Activated gamma-delta T cell (primary cell): ENCODE measurements at places on chromosomes 3 and 15.

DNA sequence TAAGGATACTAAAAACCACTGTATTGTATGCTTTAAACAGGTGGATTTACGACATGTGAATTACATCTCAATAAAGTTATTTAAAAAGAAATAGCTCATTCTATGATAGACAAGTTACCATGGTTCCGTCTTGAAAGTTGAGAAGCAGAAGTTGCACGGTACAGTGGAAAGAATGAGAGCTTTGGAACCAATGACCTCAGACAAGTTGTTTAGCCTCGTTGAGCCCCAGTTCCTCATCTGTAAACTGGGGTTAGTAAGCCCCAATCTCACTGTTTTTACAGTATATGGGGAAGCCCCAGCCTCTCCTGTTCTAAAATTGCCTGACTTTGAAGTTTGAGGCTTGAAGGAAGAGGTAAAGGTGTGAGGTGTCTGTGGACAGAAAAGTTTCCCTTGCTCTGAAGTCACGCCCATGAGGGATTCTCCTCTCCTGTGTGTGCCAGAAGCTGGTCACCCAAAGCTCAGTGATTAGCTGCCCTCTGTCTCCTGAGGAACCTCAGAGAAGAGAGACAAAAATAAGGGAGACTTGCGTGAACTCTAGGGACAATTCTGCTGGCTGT lies 10.0 kb downstream of the CRYGS start:
- no peak for DNase-seq

- peak; percentile 40 for DNase-seq
Measured at GRCh38 chr15:69394556-69395282, 19.4 kb upstream of the KIF23 start.

DNA sequence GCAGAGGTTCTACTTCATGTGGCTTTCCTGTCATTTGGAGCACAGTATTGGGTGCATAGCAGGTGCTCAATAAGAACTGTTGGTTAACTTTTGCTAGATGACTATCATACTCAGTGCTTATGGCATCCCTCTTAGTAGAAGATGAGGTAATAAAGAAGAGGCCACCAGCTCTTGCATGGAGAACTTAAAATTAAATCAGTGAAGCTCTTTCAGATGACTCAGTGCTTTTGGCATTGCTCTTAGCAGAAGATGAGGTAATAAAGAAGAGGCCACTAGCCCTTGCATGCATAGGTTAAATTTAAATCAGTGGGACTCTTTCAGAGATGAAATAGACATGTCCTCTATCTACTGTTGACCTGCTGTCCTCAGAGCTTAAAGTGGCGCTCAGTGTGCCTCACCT lies 109.4 kb upstream of the FGF7 start:
- DNase-seq: no peak

DNA sequence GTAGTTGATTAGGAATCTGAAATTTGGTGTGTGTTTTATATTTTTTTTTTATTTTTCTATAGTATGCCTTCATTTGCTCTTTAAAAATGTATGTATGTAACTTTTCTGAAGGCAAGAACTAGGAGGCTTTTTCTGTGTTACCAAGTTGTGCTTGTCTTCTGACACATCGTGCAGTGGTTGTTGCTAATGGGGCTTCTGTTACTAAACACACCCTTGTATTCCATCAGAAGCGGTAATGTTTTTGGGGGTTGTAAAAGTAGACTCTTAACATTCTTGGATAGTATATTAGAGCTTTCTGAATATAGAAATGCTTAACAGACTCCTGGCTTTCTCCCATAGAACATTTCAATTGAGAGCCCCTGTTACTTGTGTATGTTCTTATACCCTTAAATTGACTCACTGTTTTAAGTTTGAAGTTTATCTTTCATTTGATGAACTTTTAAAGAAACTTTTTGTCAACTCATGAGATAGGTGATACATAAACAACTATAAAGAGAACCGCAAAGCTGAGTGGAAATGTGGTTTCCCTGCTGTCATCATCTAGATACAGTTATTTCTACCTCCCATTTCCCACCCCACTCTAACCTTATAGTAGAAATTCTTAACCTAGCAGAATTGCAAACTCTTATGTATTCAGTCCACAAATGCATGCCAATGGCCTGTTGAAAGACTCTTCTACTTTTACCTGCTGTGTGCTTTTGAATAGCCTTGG lies 2.5 kb downstream of the TIPARP start:
- DNase-seq: no peak

DNA sequence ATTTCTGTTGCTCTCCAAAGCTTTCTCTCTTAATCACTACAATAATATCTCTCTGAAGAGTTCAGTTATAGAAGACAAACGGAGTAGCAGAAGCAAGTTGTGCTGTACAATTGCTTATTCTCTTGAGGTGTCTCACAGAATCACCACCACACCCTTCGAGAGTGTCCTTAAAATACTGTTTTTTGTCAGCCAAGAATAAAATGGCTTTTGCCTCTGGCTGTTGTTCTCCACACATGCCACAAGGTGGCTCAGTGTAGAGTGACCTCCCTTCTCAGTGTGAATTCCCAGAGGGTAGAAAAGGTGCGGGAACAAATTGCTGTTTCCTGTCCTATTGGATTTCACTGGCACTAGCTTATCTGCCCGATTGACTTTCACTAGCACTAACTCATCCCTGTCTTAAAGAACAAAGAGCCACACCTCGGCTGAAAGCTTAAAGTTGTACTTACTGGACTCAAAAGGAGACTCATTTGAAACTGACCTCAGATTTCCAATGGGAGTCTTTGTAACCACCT lies 134.2 kb upstream of the SATB1 start:
- no peak for DNase-seq

GRCh38 chr15:53535886-53536285 lies 223.6 kb downstream of the WDR72 start:
- DNase-seq: no peak

- DNase-seq: no peak
Measured at GRCh38 chr15:63971427-63971805, 74.9 kb downstream of the DAPK2 start.

DNA sequence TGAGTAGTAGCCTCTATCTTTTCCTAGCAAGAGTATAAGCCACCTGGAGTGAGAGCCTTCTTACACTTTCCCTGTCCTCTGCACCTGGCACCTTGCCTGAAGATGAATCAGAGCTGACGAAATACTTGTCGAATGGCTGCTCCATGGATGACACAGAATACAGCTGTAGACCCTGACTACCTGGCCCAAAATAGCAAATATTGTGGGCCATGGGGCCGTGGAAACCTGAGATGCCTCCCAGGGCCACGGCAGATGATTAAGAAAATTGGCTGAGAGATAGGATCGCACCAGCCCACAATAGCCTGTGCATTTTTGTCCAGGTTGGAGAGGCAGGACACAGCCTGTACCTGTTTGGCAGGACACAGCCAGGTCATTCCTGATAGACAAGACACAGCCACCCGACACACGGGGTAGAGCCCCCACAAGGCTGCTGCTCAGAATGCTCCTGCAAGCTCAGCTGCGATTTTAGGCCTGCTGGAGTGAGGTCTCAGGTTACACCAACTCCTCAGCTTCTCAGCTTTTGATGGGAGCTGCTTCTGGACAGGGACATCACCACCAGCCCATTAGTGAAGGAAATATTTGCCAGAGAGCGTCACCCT lies 22.9 kb upstream of the TPM1 start:
- DNase-seq: no peak

- DNase-seq: no peak
Measured at GRCh38 chr3:183532620-183533411, 22.7 kb downstream of the KLHL6 start.

DNA sequence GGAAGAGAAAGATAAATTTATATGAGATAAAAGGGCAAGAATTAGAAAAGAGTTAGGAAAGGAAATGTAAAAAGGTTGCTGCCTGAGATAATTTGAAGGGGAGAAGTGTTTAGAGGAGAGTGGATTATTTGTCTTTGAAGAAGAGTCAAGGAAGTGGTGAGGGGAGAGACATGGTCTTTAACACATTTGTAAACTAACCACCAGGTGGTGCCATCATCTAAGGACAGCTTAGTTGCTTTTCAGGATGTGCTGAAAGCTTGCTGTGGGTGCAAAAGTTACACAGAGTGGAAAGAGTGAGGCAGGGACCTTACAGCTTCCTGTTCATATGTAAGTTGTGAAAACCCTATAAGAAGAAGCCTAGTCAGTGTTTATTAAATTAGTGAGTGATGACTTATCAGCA lies 114.1 kb upstream of the DNAJC19 start:
- DNase-seq: no peak

- no peak for DNase-seq
Measured at GRCh38 chr3:58833491-58833890, 166.9 kb upstream of the FAM3D start.

DNA sequence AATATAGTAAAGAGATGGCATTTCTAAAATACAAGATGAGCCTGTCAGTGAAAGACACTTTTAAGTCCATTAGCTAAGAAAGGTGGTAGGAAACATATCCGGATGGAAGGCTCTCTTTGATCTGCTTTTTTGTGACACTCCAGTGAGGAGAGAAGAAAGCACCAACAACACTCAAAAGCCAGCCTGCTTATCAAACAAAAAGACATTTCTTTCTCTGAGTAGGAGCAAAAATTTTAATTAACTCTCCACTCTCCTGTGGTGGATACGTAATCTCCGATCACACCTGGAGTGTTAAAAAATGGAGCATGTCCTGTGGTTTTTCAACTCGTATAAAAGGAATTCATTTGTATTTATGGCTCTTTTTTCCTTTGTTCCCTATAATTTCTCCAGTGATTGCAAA lies 65.3 kb downstream of the OXNAD1 start:
- DNase-seq: no peak

DNA sequence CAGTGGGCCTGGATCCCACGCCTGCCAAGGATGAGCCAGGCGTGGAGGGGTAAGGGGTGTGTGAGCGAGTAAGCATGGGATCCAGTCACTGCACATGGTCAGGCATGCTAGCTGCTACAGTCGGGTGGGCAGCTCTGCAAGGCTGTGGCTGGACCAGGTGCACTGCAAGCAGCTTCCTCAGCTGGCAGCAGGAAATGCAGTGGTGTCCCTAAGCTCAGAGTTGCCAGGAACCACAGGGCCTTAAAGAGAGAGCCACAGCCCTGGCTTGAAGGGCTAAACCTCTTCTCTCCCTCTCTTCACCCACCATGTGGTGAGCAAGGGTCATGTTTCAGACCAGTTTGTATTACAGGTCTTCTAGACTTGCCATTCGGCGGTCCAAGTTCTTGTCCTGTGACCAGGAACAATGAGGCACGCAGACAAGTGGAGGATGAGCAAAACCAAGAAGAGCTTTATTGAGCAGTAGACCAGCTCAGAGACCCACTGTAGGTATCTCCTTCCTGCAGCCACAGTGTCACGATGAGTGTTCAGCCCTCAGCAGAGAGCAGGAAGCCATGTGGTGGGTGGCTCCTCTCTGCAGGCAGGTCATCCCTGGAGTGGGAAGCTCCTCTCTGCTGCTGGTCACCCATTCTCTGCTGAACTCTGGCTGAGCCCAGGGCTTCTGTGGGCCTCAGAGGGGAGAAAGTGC lies 511.9 kb downstream of the PYDC2 start:
- DNase-seq: no peak

GRCh38 chr3:121545049-121545573 lies 677 bp downstream of the POLQ start:
- no peak for DNase-seq

GRCh38 chr15:68062946-68063465 lies 8.9 kb downstream of the PIAS1 start:
- DNase-seq: no peak

DNA sequence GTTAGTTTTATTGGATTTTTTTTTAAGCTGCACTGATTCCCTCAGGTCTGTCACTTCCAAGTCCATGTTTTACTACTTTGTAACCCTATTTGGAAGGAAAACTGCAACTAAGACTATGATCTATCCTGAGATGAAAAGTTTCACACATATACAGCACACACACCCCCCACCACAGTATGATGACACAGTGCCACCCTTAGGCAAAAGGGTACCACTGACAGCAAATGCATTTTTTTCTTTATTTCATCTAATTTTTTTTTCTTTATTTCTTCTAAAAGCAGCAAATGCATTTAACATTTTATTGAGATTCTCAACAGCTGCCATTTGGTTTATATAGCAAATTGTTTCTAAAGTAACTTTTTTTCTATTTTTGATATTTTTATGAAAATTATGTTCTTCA lies 21.2 kb downstream of the NGRN start:
- no peak for DNase-seq

GRCh38 chr15:31100738-31101137 lies 787 bp downstream of the TRPM1 start:
- no peak for DNase-seq

DNA sequence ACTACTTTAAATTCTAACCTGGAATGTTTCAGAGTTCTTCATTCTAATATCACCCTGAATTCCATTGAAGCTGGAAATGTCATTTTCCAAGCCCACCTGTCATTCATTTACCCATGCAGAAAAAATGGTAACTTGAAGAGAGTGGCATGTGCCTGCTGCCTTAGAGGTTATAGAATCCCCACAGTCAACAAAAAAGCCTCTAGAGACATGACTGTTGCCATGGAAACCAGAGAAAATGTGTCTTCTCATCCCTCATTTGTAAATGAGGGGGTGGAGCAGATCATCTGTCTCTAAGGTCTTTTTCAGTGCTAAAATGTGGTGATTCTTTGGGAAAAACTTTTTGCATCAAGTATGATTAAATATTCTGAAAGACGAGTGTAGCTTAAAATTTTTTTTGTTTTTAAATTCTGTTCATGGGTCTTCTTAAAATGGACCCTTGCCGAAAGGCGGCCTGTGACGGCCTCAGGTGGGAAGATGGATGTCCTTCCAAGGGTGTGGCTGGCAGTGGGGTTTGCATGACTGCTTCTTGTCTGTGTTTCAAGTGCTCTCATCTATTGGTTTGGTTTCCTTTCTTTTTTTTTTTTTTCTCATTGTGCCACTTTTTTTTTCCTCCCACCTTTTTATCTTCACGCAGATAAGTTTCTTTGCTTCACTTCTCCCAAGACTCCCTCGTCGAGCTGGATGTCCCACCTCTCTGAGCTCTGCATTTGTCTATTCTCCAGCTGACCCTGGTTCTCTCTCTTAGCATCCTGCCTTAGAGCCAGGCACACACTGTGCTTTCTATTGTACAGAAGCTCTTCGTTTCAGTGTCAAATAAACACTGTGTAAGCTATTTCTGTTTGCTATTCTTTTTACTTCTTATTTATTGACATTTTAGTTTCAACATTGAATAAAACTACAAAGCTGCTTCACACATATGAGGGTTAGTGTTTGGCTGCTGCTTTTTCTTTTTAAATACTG lies 23.0 kb downstream of the TPM1 start:
- DNase-seq: no peak

DNA sequence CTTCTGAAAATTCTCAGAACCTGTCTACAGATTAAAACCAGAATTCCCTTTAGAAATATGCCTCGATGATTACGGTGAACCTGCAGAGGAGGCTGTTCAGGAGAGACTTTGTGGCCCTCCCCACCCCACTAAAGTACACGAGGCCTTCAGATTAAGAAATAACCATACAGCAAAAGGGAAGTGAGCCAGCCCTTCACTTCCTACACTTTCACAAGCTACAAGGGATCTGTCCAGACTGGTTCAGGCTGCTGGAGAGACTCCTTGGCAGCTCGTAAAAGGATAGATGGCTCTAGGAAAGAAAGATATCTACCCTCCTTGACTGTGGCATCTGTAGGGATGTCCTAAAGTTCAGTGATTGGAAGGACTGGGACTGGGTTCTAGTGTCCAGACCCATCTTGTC lies 102.6 kb downstream of the ALDH1A2 start:
- DNase-seq: no peak
